ENCODE measurements at places on chromosomes 12 and 14.

GRCh38 chr14:22976620-22977433 lies 5.5 kb downstream of the AJUBA start:
- DNase-seq = no peak

DNA sequence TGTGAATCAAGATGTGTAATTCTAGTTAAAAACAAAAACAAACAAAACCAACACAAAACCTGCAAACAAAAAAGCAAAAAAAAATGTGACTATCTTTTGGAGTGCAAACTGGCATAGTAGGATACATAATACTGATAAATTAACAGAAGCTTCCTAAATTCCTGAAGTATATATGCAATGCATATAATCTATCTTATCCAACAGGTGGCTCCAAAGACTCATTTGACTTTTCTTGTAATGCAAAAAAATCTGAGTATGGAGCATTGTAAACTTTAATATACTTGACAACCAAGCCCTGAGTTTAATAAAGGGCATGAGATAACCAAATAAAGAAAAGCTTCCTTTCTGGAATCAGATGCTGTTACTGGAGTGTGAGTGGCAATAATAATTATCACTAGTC lies 1003.6 kb downstream of the FSCB start:
- DNase-seq = no peak

DNA sequence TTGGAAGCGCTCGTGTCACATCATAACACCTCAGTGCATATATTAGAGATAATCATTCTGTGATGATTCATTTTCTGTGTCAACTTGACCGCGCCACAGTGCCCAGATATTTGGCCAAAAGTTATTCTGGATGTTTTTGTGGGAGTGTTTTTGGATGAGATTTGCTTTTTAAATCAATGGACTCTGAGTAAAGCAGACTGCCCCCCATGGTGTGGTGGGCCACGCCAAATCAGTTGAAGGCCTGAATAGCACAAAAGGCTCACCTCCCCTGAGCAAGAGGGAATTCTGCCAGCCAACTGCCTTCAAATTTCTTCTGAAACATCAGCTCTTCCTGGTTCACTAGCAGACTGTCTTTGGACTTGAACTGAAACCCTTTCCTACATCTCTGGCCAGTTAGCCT lies 24.6 kb upstream of the MAP3K9 start:
- DNase-seq = no peak

GRCh38 chr12:9760699-9761418 lies at the start of gene CD69:
TSS of gene CD69 (minus strand) at chr12:9760901. CDS start at chr12:9760820, 81 bp downstream.
- DNase-seq = no peak

DNA sequence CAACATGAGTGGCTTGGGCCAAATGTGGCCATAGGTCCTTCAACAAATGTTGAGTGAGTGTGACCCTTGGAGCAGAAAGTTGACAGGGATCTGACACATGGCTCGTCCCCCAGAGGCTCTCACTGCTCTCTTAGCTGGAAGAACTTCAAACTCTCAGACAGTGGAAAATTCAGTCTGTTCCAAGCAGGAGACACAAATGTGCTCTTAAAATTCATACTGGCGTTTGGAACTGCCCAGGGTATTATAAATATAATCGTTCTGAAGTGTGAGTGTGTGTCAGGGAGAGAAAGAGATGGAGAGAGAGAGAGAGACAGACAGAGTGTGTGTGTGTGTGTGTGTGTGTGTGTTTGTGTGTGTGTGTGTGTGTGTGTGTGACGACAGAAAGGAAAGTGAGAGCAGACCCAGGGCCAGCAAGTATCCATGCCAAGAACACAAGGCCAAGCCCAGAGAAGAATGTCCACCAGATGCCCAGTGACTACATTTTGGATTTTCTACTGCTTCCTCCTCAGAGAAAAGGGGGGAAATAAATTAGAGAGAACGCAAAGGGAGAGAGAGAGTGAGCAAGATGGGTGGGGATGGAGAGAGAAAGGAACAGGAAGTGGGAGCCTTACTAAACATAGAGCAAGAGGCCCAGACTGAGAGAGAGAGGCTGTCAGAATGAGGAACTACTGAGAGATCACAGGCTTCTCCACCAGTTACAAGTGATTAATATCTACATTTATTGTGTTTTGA lies 193.6 kb upstream of the NUDT4 start:
- no peak for DNase-seq

- DNase-seq = no peak
These were observed 94.7 kb upstream of the OR4E1 start for GRCh38 chr14:21768116-21768874.

DNA sequence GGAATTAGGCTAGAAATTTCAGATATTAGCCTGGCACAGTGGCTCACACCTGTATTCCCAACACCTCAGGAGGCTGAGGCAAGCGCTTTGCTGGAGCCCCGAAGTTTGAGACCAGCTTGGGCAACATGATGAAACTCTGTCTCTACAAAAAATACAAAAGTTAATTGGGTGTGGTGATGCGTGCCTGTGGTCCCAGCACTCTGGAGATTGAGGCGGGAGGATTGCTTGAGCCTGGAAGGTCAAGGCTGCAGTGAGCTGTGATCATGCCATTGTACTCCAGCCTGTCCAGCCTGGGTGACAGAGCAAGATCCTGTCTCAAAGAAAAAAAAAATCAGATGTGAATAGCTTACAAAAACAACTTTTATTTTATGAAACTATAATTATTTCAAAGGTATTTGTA lies 15.1 kb downstream of the FRMD6 start:
- no peak for DNase-seq

- DNase-seq = peak; percentile 4
These were observed 200.2 kb upstream of the RBM19 start for GRCh38 chr12:114166362-114166761.

GRCh38 chr14:89614009-89614691 lies 197.1 kb upstream of the FOXN3 start:
- no peak for DNase-seq

- no peak for DNase-seq
These were observed 110.9 kb upstream of the TSPAN8 start for GRCh38 chr12:71268598-71269280.

- DNase-seq = no peak
These were observed 43.9 kb downstream of the CCDC88C start for GRCh38 chr14:91373591-91374254.

DNA sequence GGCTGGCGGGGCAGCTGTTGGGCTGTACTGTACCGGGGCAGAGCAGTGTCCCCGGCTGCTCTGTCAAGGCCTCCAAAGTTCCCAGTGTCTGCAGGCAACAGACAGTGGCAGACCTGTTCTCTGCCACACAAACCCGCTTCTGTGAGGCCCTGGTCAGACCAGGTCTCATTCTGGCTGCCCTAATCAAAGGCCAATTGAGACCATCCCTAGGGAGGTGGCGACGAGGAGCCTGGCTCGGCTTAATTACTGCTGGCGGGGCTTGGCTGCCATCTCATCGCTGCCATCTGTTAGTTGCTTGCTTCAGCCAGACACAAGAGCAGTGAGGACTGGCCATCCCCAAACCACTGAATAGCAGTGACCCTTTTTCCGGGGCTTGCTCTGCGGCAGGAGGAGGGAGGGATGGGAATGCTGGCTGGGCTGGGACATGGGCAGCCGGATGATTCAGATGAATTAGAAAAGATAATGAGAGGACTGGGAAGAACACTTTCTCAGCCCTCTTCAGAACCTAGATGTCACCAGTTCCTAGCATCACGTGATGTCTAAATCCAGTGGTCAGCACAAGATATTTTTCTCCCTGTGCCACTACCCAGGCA lies 24.5 kb downstream of the ERG28 start:
- DNase-seq = peak; percentile 45

GRCh38 chr12:96237035-96237434 lies 42.9 kb downstream of the ELK3 start:
- DNase-seq = no peak

DNA sequence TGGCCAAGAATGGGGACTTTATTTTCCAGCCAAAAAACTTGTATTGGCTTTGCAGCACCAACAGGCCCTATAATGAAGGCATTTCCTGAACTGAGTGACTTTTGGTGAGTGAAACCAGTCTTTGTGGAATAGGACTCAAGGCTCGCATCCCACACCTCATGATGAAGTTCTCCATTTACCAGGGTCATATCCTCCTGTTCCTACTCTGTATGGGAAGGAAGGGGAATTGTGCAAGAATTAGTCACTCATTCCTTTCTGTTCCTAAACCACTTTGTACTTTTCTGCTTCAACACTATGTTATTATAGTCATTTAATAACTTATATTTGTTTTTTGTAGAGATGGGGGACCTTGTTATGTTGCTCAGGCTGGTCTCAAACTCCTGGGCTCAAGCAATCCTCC lies 2.3 kb upstream of the SPATS2 start:
- no peak for DNase-seq

DNA sequence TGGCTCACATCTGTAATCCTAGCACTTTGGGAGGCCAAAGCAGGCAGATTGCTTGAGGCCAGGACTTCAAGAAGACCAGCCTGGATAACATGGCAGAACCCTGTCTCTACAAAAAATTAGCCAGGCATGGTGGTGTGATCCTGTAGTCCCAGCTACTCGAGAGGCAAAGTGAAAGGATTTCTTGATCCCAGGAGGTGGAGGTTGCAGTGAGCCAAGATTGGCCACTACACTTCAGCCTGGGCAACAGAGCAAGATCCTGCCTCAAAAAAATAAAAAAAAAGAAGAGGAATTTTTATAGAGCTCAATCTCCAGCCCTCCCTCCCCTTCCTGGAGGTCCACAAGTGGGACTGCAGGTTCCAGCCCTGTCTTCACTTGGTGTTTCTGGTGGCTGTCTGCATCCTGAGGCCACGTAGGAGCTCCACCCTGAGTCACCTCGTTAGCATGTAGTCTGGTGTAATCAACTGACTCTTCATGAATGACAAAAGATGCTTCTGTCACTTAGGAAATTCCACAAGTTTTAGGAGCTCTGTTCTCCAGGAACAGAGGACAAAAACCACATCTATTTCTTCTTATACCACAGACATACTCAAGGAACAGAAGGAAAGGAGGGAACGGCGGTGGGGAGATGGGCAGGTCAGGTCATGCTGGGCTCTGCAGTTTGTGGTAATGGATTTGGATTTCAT lies 16.2 kb downstream of the CCDC62 start:
- DNase-seq = no peak
